Endothelial cell (in vitro differentiated cells): ENCODE measurements at places on chromosomes 2 and 18. TPM values are rescaled to one million over a fixed set of nuclear protein-coding genes. Genes with fewer than 3 reads are reported as not detected.
A peak's percentile ranks its signal among the peaks of the same experiment; 100 is the strongest.

DNA sequence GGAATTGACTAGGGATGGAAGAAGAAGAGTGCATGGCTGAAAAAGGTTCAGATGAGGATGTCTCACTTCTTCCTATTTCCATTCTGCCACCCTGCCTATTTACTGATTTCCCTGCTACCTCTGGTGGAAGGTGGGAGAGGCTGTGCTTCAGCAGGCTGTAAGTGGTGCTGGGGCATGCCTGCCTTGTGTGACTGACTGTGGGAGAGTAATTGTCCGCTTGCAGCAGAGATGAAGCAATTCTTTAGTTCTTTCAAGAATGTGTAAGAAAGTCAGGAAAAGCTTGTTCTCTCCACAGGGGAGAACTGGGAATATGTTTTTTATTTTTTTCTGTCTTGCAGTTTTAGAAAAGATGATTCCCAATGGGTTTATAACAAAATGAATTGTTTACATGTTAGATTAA, 72.5 kb upstream of the NYAP2 start:
- H3K27ac ChIP-seq = no peak overlapping the region
- no peaks in the 10 kb centered on the region for H3K4me1 ChIP-seq
- no peak for DNase-seq
- H3K36me3 ChIP-seq = no peaks in the 10 kb centered on the region
- H3K4me3 ChIP-seq = no peak overlapping the region

- no peak for DNase-seq
- H3K4me1 ChIP-seq = peaks cover 32% of the 10 kb centered on the region
- H3K27me3 ChIP-seq = peaks cover 3% of the 10 kb centered on the region
- peak overlapping the region; percentile 5 for H3K27ac ChIP-seq
- H3K4me3 ChIP-seq = no peak overlapping the region
Observed at GRCh38 chr2:24886126-24886501, 33.9 kb downstream of the ADCY3 start.

Gene PIEZO2
- total RNA-seq = 8.4 TPM

DNA sequence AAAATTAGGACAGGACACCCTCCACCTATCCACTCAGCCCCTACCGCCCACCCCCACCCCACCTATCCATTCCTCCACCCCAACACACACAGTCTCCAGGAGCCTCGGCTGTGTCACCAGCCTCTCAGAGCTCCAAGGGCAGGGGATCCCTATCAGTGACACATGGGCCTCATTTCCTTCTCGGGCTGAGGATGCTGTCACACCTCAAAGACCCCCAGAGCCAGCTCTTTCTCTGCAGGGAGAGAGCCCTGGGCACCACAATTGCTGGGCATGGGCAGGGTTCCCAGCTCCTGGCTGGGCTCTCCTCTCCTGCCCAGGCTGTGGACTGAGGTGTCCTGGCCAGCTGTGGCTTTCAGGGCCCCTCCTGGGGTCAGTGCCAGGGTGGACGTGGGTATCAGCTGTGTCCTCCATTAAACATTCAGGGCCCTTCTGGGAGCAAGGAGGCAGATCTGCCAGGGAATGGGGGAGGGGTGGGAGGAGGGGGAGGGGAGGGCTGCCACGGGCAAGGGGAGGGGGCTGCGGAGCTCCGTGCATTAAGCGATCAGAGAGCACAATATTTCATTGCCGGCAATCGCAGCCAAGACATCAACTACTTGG, 14.3 kb upstream of the ECEL1 start:
- no peak for DNase-seq
- no peak overlapping the region for H3K27ac ChIP-seq
- no peak overlapping the region for H3K4me3 ChIP-seq
- no peaks in the 10 kb centered on the region for H3K36me3 ChIP-seq
- H3K4me1 ChIP-seq = no peaks in the 10 kb centered on the region

DNA sequence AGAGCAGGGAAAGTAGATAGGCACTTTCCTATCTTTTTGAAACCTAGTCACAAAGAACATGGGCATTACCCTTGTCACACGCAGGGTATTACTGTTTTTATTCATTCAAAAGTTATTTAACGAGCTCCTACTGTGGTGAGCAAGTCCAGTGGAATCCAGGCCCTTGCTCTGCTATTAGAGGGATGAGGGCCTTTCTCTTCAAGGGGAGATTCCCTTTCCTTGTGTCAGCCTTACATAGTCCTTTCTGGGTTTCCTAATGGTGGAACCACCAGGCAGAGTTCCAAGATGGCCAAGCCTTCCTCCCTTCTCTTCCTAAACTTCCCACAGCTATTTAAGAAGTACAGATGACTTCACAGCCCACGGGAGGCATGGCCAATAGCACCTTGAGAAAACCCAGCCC, 64.6 kb downstream of the SPTBN1 start:
- peaks cover 29% of the 10 kb centered on the region for H3K36me3 ChIP-seq
- peaks cover 38% of the 10 kb centered on the region for H3K4me1 ChIP-seq
- no peak for DNase-seq
- peaks cover 10% of the 10 kb centered on the region for H3K27me3 ChIP-seq
- no peak overlapping the region for H3K4me3 ChIP-seq
- H3K27ac ChIP-seq = no peak overlapping the region

DNA sequence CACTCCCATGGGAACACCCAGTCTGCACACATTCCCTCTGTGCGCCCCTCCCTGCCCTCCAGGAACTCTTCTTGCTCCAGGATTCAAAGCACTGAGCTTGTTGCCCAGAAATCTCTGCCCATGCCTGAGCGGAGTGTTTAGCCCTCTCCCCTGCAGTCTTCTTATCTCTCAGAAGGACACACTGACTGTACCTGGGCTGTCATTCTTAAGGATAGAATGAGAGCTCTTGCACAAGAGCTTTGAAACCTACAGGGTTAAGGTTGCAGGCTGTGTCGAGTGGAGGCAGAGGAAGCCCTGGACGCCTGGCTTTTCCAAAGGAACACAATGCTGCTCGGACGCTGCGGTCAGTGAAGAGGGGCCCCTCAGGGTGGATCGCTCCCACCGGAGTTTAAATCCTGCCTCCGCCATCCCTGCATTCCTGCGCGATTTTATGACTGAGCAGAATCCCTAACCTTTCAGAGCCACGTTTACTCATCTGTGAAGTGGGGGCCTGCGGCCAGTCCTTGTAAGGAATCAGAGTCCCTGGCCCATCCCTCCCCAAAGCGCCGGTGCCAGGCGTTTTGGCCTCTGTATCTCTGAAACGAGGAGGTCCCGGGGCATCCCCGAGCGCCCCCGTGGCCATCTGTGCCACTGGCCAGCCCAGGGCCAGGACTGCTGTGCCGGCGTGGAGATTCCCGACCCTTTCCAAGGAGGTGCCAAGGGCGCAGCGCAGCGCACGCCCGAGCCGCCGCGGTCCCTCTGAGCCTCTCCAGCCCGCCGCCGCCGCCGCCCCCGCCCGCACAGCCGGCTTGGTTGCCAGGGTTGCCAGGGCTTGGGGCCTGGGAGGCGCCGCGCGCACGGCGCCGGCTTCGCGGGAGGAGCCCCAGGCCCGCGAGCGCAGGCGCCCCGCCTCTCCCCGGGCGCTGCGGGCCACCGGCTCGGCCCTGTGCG, 58.9 kb downstream of the FAM168B start:
- H3K36me3 ChIP-seq = peaks cover 3% of the 10 kb centered on the region
- no peaks in the 10 kb centered on the region for H3K4me1 ChIP-seq
- peaks cover 18% of the 10 kb centered on the region for H3K27me3 ChIP-seq
- peak; percentile 32 for DNase-seq
- no peak overlapping the region for H3K27ac ChIP-seq

Gene GAREM1
- 1.2 TPM for total RNA-seq

Gene SERPINB4
- total RNA-seq = 0.41 TPM

Gene PARD6G
- total RNA-seq = 10.4 TPM
